ENCODE measurements at places on chromosomes 7 and 10. TPM values are rescaled to one million over a fixed set of nuclear protein-coding genes. Genes with fewer than 3 reads are reported as not detected.

The RADIL gene
- total RNA-seq: not detected

The TMEM229A gene
- not detected for total RNA-seq

The VAX1 gene
- not detected for total RNA-seq

The GSTO2 gene
- total RNA-seq: 2.3 TPM

The PLEKHS1 gene
- not detected for total RNA-seq

The HABP2 gene
- total RNA-seq: not detected

The GJD4 gene
- total RNA-seq: not detected

The TRIM50 gene
- total RNA-seq: not detected

The CNNM1 gene
- total RNA-seq: 0.28 TPM

The AKR1C8 gene
- total RNA-seq: not detected

The EIF5AL1 gene
- total RNA-seq: 1.1 TPM

The SEMA3A gene
- total RNA-seq: 187 TPM

The OPN4 gene
- total RNA-seq: not detected

The CCL24 gene
- total RNA-seq: not detected

The IGF2BP3 gene
- total RNA-seq: 94.2 TPM

DNA sequence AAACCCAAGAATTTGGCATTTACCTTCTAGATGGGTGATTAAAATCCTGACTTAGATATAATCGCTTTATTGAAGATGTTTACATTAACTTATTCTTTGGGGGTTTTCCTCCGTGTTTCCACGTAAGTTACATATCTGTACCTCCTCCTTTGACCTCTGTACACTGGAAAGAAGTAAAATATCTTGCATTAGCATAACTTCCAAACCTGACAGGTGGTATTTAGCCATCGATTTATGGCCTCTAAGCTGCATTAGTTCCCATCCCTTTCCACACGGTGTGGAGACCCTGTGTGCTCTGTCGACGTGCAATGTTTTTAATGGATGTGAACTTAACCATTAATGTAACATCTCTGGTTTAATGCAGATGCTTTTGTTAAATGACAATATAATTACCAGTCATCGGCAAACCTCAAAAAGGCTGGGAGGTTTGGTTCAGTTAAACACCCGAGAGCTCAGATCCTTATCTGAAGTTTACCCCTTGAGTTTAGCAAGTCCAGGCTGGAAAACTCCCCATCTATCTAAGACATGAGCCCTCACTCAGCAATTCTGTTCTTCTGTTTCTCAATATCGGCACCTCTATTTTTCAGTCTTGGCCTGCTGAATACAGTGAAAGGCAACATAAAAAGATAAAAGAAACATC lies 295.2 kb downstream of the GATA3 start:
- no peak for DNase-seq

DNA sequence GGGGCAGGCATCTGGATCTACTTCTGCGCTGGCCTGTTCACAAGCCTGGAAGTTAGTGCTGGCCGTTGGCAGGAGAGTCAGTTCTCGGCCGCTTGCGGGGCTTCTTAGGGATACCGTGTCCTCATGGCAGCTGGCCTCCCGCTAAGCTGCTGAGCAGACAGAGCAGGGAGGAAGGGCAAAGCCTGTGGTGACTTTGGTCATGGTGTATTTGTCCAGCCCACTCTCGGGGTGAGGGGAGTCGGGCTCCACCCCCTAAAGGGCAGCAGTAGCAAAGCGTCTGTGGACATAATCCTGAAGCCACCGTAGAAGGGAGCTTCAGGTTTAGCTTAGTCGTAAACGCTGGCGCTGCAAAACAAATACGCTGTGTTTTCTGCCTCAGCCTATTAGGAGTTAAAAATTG lies 12.2 kb downstream of the UBE3C start:
- DNase-seq: peak; percentile 41

DNA sequence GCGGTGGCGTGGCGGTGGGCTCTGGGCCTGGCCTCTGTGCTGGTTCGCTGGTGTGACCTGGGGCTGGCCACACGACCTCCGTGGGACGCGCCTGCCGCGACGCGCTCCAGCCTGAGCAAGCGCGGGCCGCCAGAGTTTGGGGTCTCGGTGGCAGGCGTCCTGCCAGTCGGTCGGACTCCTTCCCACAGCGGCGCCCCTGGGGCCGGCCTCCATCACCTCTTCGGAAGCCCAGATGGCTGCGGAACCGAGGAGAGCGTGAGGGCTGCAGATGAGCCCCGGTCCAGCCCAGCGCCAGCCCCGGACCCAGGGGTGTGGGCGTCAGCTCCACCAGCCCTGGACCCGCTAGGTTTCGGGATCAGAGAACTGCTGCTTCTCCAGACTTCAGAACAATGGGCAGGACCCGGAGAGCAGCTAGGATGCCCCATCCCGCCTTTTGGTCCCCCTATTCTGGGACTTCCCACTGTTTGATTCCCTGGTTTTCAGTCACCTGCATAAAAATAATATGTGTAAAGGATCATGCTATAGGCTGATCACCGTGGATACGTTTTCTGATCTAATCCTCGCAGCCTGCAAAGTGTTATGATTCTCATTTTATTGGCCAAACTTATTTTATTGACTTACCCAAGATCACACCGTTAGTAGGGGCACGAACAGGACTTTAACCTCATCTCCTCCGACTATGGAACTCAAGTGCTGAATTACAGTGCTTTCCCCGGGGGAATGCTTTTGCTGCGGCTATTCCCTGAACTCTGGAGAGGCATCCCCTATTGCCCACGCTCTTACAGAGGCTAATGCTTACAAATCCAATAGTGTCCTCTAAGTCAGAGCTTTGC lies 2.8 kb downstream of the CYP26C1 start:
- no peak for DNase-seq

DNA sequence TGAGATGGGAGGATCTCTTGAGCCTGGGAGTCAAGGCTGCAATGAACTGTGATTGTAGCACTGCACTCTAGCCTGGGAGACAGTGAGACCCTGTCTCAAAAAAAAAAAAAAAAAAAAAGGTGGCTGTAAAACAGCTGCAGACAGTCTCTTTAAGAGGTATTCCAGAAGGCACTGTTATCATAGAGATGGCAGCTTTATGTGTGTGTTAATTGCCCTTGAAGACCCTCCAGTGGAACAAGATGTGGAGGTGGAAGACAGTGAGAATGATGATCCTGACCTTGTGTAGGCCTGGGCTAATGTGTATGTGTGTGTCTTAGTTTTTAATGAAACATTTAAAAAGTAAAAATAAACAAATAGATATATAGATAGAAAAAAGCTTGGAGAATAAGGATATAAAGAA lies 66.0 kb downstream of the ZNF487 start:
- DNase-seq: no peak

- peak; percentile 70 for DNase-seq
Measured at GRCh38 chr10:7610651-7611389, 55.9 kb downstream of the ITIH5 start.

GRCh38 chr10:96448021-96448457 lies 65.7 kb downstream of the TLL2 start:
- no peak for DNase-seq

GRCh38 chr7:44282601-44283171 lies 42.7 kb downstream of the CAMK2B start:
- no peak for DNase-seq

- no peak for DNase-seq
Measured at GRCh38 chr10:107163076-107163855, 1.2 kb downstream of the SORCS1 start.

DNA sequence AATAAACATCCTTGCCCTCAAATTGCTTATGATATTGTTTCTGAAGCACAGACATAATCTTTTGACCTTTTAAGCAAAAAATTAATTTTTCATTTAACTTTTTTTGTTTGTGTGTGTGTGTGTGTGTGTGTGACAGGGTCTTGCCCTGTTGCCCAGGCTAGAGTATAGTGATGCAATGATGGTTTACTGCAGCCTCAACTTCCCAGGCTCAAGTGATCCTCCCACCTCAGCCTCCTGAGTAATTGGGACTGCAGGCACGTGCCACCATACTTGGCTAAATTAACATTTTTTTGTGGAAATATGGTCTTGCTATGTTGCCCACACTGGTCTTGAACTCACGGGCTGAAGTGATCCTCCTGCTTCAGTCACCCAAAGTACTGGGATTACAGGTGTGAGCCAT lies 68.9 kb downstream of the BMPR1A start:
- no peak for DNase-seq

DNA sequence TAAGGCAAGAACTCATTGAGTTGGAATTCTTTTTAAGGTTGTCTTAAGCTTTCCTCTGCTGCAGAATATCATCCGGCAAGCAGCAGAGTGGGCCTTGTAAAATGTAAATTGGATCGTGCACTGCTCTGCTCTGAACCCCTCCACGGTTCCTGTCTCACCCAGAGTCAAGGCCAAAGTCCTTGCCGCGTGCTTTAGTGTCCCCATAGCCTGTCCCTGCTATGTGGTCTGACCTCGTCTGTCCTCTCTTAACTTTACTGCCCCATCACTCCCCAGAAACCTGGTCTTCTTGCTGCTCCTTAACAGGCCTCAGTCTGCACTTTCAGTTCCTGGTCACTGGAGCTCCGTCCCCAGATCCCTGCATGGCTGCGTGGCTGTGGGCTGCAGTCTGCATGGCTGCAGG lies 121.6 kb upstream of the SDK1 start:
- no peak for DNase-seq

DNA sequence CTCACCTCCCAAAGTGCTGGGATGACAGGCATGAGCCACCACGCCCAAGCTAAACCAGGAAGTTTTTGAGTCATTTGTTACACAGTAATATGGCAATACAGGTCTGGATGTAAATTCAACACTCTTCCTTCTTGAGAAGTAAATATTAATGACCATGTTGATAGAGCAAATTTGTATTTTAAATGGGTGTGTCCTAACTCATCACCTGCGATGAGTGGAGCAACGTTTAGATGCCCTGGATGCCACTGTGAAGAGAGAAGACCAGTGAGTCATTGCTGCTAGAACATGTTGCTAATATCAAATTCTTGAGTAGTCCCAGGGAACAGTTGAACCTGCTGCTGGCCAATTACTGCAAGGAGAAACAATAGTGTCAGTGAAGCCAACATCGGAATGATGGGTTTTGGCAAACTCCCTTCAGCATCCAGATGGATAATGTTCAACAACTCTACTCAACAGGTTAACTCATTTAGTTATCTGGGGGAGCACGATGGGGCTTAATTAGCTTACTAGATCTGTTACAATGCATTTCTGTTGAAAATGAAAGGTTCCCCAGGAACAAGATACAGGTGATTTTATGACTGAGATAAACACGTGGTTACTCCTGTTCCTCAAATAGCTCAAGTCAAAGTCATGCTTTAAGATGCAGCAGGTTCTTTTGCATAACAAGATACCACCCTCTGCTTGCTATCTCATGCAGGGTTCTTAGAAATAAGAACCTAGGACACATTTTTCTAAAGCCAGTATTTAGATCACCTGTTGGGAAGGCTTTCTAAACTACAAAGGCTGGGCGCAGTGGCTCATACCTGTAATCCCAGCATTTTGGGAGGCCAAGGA lies 146.8 kb downstream of the CALN1 start:
- no peak for DNase-seq

GRCh38 chr7:92748495-92748894 lies 87.9 kb downstream of the CDK6 start:
- DNase-seq: no peak

DNA sequence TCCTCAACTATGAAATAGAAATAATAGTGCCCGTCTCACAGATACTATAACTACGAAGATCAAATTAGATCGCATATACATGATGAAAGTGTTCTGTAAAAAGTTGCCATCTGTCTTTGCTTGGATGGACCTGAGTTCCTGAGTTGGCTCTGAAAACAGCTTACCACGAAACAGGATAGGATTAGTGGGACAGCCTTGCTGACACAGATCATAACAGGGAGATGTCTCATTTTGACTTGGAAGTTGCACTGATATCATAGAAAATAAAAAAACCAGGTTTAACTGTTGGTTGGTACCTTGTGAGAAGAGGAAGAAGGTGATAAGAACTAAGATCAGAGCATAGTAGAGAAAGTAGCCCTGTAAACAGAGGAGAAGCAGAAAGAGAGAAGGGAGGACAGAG lies 79.3 kb upstream of the AGBL3 start:
- DNase-seq: no peak

DNA sequence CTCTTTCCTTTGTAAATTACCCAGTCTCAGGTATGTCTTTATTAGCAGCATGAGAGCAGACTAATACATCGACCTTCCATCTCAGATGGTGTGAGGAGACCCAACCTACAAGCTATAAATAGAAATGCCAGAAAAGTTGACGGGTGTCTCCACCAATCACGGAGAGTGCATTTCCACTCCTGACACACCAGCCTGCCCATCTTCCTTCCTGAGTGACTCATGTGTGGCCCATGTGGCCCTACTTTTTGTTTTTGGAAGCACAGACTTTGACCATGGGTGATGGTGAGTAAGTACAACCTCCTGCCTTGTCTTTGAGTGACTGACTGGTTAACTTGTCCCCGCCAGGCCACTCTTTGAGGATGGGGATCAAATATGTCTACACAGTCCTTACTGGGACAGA lies 147.0 kb downstream of the OAT start:
- DNase-seq: no peak

GRCh38 chr10:28160866-28161405 lies 141.9 kb downstream of the MPP7 start:
- DNase-seq: no peak

GRCh38 chr10:109647627-109648026 lies 275.7 kb downstream of the XPNPEP1 start:
- no peak for DNase-seq

DNA sequence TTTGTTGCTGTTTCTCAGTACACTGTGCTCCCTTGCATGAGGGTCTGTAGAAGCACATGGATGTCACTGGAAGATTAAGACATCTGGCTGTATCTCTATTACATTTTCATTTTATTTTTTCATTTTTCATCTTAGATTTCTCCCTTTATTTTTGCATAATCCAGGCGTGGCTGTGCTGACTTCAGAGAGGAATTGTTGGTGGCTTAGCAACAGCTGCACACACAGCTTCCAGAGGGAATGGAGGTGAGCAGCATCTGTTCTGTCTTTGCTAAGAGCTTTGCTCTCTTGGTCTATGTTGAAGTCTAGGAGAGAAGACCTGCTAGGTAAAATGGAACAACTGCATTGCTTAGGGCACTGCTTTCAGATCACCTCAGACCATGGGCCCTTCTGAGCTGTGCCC lies 254.4 kb upstream of the SP4 start:
- no peak for DNase-seq

- DNase-seq: no peak
Measured at GRCh38 chr10:11063856-11064255, 46.2 kb downstream of the CELF2 start.

- no peak for DNase-seq
Measured at GRCh38 chr10:85195596-85195995, 867.2 kb downstream of the CCSER2 start.

- DNase-seq: no peak
Measured at GRCh38 chr10:8670461-8670860, 616.0 kb downstream of the GATA3 start.

DNA sequence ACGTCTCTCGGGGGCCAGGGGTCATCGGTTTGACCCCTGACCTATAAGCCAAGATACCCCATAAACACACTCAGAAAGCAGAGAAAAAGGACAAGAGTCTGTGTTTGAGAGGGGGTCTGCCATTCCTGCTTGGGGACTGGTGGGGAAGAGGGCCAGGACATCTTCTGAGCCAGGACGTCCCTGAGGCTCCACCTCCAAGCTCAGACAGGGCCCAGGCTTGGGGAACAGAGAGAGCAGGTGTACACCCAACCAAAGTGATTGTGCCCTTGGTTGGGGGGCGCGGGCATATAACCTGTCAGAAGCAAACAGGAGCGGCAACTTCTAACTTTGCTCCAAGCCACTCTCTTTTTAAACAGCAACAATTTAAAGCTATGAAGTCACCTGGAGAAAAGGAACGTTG lies 33.9 kb upstream of the PPIF start:
- no peak for DNase-seq

GRCh38 chr10:74912682-74913081 lies 86.3 kb downstream of the KAT6B start:
- no peak for DNase-seq

Measured in IMR-90 (cell line).